ENCODE measurements at places on chromosomes 7 and 10.

DNA sequence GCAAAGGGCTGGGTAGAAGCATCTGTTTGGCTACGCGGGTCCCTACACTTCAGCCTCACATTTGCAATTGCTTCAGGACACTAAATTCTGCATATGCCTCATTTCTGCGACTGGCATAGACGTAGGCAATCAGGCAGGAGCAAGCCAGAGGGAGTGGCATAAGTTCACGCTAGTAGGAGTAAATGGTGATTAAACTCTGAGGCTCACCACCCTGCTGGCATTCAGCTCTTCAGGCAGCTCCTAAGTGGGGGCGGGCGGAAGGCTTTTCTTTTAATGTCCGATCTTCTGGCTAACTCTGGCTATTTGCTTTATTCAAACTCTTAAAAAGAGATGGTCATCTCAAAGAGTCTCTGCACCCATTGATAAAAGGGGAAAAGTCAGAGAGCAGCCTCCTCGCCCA, 45.3 kb downstream of the RGS10 start:
- DNase-seq, result no peak

- DNase-seq, result no peak
Measured at GRCh38 chr7:103297837-103298179, 573 bp downstream of the PMPCB start.

DNA sequence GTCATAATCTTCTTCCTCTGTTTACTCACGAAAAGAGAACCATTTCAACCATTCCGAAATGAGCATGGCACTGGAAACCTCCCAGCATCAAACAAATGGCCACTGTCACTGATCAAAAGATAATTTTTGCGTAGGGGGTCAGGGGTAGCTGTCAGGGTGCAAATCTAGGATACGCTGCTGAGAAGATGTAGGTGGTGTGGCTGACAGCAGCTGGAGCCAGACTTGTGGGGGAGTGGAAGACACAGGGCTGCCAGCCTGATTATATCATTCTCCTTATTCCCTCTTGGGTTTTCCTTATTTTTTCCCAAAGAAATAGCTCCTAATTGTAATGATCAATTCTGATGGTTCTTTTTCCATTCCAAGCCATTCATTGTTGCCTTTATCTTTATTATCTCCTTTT, 266.1 kb downstream of the SORCS1 start:
- DNase-seq, result no peak

DNA sequence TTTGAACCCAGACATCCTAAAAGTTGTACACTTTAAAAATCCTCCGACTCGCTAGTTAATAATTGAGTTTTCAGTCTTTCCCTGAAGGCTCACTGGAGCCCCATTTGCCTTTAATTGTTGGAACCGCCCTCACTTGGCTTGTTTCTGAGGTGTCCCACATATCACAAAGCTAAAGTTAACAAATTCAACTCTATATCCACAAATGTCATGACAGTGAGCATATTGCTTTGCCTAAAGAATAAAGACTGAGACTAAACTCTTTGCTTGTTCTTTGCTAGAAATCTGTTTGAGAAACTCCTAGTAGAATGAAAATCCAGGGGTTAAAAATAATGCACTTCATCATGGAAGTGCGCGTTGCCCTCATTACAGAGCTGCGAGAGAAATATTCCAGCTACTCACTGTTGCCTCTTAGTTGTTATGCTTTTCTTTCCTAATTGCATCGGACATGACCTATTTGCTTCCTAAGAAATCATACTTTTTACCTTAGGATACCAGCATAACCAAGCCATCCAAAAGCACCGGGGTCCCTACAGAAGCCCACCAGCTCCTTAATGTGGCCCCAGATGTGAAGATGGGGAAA, 752 bp downstream of the THSD7A start:
- no peak for DNase-seq

DNA sequence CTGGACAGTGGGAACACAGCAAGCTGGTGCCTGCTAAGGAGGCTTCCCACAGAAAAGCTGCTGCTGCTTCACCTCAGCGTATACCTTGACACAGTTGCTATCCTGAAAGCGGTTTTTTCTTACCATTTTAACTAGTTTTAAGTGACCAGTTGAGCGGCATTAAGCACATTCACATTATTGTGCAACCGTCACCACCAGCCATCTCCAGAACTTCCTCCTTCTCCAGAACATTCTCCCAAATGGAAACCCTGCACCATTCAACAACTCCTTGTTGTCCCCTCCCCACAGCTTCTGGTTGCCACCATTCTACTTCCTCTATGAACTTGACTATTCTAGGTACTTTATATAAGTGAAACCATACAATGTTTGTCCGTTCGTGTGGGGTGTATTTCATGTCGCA, 169.9 kb downstream of the SNX10 start:
- DNase-seq, result no peak

DNA sequence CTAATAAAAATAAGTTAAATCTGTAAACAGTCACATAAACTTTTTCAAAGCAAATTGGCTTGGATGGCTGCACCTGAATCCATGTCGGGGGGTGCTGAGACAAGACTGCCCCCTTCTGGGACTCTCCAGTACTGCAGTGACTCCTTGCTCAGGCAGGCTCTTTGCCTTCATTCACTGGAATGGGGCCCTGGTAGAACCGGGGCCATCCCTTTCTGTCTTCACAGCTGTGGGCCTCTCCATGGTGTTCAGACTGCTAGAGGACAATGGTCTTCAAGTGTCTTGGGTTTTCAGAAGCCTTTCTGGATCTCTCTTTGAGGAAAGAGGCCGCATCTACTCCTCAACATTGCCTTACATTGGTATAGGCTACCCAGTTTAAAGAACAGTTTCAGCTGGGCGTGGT, 16.1 kb upstream of the IMPDH1 start:
- DNase-seq, result peak; percentile 75

DNA sequence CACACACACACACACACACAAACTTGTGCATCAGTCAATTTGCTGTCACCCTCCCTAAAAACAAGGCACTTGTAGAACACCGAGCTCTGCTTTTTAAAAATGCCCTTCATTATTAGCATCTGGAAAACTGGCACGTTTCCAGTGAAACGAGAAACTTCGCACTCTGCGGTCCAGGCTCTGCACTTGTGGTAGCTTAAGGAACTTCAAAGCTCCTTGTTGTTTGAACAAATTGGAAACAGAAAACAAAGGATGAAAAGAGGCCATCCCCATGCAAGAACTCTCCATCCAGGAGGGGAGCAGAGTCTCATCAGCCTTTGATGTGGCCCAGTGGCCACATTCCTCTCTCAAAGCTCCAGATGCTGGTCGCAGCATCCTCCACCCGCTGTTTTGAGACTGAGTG, 105.1 kb downstream of the C10orf90 start:
- no peak for DNase-seq

Measured in activated T-helper 1 cell treated with anti-CD3 and anti-CD28 coated beads, Interleukin-2, amount 50 U/mL, for 16 hours (primary cell).